A549 (cell line): ENCODE measurements at places on chromosomes 4 and X.
A peak's percentile ranks its signal among the peaks of the same experiment; 100 is the strongest.

- DNase-seq: peak; percentile 4
Measured at GRCh38 chr4:66169341-66169740, 499.1 kb upstream of the EPHA5 start.

DNA sequence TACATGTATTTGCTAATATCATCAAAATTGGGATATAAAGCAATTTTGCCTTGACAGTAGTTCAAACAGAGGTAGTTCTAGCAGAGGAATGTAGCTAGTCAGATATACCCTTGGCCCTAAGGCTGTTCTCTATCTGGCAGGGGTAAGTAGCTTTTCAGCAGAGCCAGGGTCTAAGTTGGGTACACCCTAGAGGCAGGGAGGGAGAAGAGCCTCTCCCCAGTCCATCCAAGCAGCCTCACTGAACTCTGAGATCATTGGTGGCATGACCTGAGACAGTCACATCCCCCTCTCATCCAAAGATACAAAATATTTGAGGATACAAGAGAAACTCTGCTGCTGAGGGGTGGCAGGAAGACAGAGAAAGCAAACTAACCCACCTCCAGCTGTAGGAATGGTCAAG lies 343.7 kb downstream of the DHX15 start:
- DNase-seq: no peak

GRCh38 chr4:1666391-1666790 lies 17.7 kb downstream of the FAM53A start:
- no peak for DNase-seq

- peak; percentile 93 for DNase-seq
Measured at GRCh38 chr4:110193822-110194761, 4.3 kb downstream of the ELOVL6 start.

GRCh38 chr4:101818362-101818761 lies 27.8 kb downstream of the BANK1 start:
- no peak for DNase-seq

DNA sequence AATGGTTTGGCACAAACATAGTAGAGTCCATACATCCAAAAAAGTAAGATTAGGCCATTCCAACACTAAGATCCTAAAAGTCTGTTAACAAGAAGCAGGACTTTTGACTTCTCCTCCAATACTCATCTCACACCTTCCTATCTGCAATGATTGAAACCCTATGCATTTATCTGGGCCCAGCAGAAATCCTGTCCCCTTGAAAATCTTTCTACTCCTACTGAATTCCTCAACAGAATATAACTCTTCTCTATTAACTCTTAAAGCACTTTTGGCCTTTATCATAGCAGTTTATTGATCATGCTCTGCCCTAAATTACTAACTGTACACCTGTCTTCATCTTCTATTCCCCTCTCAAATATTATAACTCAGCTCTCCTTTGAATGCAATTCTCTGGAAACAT lies 4.6 kb downstream of the G3BP2 start:
- DNase-seq: no peak

- no peak for DNase-seq
Measured at GRCh38 chrX:47080215-47080914, 2.1 kb downstream of the RGN start.

GRCh38 chr4:81432825-81433224 lies 38.9 kb downstream of the RASGEF1B start:
- DNase-seq: no peak

GRCh38 chr4:52840531-52841370 lies 21.4 kb upstream of the RASL11B start:
- no peak for DNase-seq

DNA sequence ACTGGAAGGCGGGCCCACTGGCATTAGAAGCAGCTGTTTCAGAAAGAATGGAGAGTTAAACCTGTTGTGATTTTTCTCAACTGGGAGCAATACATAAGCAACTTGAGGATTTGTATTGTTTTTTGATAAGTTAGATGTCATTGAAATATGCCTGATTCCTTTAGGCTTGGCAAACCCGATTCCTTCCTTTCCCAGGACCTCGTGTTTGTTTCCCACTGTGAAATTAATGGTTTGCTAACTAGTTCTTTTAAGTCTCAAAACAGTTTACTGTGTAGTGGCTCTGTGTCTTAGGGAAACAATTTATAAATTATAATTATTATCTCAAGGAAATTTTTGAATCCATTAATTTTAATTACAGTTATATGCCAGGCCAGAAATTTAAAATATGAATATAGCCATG lies 218.0 kb downstream of the DCTD start:
- no peak for DNase-seq

DNA sequence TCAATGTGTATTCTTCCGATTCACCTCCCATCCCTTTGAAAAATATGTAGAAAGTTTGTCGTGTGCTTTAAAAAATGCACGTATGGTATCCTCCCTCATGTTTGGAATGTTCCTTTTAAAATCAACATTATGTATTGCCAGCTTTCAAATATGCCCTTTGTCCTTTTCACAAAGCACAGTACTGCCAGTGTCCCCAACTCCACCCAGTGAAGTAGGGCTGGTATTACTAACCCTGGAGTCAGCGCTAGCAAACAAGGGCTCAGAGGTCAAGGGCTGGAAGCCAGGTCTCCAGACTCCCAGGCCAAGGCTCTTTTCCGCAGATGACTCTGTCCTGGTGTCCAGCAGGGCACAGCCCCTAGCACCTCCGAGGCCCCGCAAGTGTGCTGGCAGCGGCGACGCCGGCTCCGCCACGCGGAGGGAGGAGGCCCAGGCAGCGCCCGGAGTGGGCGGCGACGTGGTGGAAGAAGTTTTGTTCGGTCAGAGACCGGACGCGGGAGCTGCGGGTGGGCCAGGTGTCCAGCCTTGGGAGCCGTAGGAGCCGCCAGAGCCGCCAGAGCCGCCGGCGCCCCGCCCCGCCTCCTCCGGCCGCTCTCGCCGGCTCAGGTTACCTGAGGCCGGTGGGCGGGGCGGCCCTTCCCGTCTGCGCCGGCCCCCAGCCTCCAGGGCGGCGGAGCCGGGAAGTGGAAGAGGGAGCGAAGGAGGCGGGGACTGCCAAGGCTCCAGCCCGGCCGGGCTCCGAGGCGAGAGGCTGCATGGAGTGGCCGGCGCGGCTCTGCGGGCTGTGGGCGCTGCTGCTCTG lies at the start of gene IL13RA1:
TSS of gene IL13RA1 (plus strand) at position 720 of the 799 bp plus-strand sequence. CDS start at position 753, 33 bp downstream.
- peak; percentile 74 for DNase-seq

- no peak for DNase-seq
Measured at GRCh38 chrX:106670631-106671030, 55.9 kb upstream of the RNF128 start.

- no peak for DNase-seq
Measured at GRCh38 chrX:133880032-133880443, 105.4 kb downstream of the GPC3 start.
